ENCODE measurements at places on chromosomes 5 and 9.
A peak's percentile ranks its signal among the peaks of the same experiment; 100 is the strongest.

DNA sequence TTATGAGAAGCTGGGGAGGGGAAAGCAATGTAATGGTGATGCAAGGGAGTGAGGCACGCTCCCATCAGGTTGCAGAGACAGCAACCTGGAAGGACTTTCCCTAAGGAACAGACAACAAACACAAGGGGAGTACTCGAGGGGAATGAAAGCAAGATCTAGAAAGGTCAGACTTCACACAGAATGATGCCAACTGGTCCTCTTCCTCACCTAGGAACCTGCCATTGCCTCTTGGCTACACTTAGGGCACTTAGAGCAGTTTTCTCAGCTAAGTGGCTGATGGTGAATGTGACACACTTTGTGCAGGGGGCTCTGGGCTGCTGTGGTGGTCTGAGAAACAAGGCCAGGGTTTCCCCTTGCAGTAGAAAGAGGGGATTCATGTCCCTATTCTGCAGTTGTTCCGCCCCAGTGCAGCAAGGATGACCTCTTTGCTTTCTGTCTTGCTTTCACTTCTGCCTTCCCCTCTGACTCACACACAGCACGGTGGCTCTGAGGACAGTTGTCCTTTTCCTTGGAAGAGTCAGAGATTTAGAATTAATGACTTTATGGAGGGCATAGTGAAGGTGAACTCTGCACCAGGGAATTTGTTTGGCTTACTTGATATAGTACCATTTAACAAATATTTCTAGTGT is 394.0 kb upstream of the KLF4 start:
- no peak for DNase-seq

DNA sequence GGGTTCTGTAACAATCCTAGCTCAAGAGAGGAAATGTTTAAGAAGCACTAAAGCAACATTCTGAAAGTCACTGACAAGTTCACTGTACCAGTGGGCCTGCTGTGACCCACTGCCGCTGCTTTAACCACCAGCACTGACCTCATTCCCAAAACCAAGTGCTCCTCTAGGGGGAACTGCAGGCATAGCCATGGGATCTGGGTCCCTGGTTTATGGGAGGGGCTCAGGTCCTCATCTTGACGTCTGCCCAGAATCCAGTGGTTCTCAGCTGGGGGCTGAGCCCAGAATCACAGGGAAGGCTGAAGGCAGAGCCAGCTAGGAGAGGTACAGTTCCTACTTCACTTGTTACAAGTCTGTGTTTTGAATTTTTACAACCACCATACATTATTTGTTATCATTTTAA is 36.1 kb upstream of the SLC2A8 start:
- no peak for DNase-seq

- DNase-seq: no peak
Measured at GRCh38 chr9:137095664-137096517, 9.1 kb downstream of the MAN1B1 start.

- DNase-seq: no peak
Measured at GRCh38 chr5:134552301-134552700, 26.8 kb downstream of the JADE2 start.

DNA sequence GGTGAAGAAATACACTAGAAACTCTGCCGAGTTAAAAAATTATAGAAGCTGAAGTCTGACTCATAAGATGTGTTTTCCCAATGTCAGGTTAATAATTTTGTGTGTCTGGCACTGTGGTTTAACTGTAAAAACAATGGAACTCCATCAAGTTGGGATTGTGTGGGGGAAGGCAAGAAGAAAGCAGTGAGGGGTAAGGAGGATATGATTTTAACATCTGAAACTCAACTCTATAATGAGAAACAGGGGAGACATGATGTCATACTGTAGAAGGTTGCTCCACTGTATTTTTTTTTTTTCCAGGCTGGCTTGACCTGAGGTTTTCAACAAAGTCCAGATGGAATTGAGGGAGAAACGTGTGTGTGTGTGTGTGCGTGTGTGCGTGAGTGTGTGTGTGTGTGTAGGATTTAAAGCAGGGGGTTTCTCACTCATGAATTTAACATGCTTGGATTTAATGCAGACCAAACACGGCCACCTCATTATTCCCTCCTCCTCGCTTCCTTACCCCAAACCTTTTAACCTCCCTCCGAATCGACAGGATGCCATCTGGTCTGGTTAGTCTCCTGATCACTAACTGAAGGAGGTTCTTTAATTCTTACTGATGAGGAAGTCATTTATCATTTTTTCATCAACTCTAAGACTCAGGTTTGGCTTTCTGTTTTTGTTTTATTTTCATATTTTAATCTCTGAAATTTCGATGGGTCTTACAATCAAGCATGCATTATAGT is 140.2 kb upstream of the LPAR1 start:
- DNase-seq: no peak

GRCh38 chr5:55994495-55994997 is at the start of gene IL6ST:
IL6ST (minus strand) TSS chr5:55994963; CDS start chr5:55976278, 18,685 bp downstream.
- no peak for DNase-seq

DNA sequence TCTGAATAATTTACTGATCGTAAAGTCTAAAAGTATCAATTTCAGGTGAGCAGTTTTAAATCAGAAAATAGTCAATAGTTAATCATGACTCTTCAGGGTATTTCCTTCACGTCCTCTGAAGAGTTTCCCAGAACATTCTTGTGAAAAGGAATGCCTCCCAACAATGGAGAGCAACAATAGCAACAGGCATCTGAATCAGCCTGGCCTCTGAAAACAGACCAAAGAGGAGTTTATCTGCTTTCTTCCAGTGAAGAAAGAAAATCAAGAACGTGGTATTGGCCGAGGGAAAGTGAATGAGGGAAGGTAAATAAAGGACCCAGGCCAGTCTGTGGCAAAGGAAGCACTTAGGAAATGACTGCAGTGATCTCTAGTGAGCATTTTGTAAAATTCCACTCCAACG is 26.1 kb upstream of the RASGEF1C start:
- no peak for DNase-seq

DNA sequence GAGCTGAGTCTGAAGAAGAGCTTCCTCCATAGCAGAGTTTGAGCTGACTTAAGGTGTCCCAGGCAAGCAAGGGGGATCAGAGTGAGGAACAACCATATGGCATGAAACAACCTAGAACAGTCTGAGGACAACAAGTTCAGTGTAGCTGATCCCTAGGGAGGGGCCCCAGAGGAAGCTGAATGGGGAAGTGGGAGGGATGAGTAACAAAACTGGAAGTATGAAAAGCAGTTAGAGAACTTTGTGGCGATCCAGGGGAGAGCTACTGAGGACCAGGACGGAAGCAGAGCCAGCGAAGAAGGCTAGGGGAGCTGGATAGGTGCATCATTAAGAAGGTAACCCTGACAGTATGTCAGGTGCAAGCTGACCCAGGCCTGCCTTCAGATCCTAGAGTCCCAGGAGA is 580.8 kb downstream of the BNC2 start:
- no peak for DNase-seq

GRCh38 chr5:13957032-13957645 is 12.7 kb upstream of the DNAH5 start:
- DNase-seq: no peak

DNA sequence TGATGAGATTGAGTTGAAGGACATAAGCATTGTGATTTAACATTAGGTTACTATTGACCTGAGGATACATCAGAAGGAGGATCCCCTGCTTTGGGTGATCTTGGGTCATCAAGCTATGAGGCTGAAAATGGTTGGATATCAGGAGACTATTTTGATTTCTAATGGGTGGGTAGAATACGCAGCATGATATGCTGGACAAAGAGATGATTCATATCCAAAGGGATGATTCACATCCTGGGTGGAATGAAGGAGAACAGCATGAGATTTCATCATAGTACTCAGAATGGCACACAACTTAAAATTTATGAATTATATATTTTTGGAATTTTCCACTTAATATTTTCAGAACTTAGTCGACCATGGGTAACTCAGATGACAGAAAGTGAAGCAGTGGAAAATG is 1759.5 kb upstream of the C9orf72 start:
- DNase-seq: no peak

DNA sequence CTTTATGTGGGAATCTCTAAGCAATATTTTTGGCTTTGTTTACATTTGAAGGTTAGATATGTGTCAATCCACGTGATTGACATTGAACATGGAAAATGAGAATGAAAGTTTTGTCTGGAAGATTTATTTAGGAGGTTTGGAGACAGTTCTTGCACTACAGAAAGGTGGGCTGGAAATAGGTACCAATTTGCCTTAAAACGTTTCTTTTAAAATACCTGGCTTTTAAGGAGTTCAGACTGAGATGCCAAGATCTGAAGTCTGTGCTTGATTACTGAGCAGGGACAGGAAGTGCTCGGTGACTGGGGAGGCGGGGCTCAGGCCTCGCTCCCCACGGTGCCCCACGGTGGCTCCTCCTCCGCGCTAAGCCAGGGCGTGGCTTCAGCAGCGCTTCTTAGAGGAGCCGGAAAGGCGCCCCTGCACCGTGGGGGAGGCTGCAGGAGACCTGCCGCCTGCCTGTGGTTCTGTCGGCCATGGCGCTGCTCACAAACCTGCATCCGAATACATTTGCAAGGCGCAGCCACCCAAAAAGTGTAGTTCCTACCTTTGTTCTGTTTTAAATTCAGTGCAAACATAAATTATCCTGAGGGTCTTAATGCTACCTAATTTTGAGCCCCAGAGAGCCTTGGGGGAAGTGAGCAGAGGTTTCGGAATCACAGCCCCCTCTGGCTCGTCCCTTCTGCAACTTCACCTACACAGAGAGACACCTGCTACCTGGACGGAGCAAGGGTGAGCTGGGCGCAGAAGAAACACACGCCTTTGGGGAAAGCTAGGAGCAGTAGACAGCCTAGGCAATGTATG is 49.2 kb downstream of the USP20 start:
- peak; percentile 92 for DNase-seq

DNA sequence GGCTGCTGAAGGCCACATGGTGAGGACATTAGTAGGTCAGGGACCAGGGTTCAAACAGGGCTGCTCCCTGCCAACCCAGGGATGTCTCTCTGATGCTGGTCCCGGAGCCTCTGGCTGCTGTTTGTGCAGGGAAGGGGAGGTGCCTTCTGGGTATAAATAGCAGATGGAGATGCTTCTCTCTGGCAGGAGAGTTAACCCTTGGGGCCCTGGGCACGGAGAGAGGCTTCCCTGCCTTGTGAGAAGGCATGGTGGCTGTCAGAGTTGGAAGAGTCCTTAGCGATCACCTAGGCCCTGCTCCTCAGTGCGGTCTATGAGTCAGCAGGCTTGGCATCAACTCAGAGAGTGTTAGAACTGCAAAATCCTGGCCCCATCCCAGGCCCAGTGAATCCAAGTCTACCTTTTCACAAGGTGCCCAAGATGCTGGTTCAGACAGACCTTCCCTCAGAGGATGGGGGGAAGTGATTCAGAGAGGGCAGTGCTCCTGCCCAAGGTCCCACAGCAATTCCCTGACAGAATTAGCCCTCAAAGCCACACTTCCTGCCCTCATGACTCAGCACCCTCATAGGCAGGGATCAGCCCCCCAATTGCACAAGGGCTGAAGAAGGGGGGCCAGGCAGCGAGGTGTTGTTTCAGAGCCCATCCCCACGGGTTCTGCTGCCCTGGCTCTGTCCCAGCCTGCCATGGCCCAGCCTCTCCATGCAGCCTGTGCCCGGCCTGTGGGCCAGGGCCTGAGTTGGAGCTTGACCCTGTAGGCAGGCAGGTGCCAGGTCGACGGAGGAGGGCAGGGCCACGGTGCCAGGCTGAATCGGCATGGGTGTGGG is 25.6 kb downstream of the CAMK2A start:
- no peak for DNase-seq

GRCh38 chr5:145718956-145719355 is 116.2 kb downstream of the PRELID2 start:
- DNase-seq: no peak

DNA sequence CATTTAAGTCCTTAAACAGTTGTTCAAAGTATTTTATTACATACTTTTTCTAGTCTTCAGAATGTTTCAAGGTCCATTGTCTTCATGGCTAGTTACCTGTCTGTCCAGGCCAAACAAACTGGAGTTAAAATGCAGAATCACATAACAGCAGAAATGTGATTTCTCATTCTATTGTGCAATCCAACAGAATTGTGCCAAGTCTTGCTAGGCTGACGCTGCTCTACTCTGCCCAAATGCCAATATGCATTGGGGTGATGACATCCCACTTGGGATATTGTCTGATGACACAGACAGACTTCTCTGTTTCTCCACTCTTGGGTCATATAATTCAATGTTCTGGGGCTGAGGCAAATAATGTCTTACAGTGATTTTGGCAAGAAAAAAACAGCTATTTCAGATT is 5.2 kb upstream of the SLC22A5 start:
- no peak for DNase-seq

GRCh38 chr5:149643781-149644180 is 62.5 kb downstream of the ARHGEF37 start:
- DNase-seq: no peak

- no peak for DNase-seq
Measured at GRCh38 chr5:112163435-112163834, 255.6 kb downstream of the EPB41L4A start.

GRCh38 chr5:33516421-33516820 is 75.7 kb downstream of the TARS1 start:
- DNase-seq: no peak

DNA sequence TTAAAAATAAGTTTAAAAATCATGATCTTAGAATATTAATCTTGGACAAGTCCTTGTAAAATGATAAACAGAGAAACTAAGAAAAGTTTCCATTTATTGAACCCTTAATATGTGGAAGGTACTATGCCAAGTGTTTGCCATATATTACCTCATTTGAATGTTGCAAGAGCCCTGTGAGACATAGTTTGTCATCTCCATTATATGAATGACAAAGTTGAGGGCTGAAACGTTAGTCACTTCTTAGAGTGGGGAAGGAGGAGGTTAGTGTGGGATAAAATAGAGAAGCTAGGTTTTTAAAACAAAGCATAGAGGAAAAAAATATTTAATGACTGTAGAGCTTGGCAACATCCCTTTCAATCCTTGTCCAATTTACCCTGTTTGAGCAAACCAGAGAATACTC is 2.0 kb downstream of the TNC start:
- DNase-seq: no peak

Data from sciatic nerve (tissue), 2 donors.